ENCODE measurements at places on chromosomes 16 and 17.

- no peak for DNase-seq
These were observed 1.9 kb downstream of the FOXL1 start for GRCh38 chr16:86580063-86580790.

DNA sequence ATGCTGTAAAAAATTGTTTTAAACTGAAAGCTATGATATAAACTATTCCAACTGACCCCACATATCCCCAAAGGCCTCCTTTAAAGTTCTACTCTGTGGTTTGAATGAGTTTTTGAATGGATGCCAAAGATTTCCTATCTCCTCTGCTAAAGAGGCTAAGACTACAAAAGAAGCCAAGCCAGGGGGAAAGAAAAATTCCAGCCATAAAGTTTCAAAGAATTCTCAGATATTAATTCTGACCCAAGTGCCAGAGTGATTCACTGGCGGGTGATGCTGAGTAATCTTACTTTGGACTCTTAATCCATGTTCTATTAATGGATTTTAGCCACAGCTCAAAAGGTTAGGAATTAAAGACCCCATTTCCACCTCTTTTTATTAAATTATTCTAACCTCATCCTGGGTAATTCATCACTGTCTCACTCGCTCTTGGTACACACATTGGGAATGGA lies 60.7 kb downstream of the HS3ST3A1 start:
- no peak for DNase-seq

- DNase-seq, result no peak
These were observed 20.7 kb upstream of the CCL5 start for GRCh38 chr17:35900708-35901480.

DNA sequence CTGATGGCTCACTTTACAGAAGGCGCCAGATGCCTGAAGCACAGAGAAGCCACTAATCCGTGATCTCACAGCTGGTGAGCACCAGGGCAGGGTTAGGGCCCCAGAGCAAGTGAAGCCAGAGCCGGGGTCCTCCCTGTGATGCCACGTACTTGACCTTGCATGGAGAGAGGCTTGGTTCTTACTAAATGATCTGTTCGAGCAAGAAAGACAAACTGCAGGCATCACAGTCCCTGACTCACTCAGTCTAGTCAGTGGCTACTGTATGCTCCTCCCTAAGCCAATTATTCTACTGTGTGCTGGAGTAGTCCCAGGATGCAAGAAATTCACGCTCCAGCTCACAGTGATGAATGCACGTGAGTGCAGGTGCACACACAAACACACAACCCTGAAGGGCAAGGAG lies 55.4 kb downstream of the SDK2 start:
- no peak for DNase-seq

DNA sequence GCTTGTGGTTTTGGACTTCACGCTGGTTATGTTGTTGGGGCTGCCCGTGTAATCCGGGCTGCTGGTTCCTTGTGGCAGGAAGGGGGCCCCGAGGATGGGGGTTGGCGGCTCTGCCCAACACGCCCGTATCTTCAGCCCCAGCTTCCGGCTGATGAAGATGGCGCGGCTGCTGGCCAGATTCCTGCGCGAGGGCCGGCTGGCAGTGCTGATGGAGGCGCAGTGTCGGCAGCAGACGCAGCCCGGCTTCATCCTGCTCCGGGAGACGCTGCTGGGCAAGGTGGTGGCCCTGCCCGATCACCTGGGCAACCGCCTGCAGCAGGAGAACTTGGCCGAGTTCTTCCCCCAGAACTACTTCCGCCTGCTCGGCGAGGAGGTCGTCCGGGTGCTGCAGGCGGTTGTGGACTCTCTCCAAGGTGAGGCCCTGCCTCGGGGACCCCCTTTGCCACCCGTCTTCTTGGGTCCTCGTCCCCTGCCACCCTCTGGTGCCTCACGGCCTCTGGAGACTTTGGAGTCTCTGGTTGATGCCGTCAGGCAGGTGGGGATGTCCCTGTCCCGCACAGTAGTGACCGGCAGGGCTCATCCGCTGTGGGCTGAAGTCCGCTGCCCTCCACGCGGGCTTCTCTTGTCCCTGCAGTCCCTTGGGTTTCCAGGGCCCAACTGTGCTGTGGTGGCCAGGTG lies 2.2 kb downstream of the TELO2 start:
- no peak for DNase-seq

GRCh38 chr17:55420776-55421178 lies 858 bp downstream of the MMD start:
- DNase-seq, result no peak

- no peak for DNase-seq
These were observed 1951.0 kb downstream of the TP53TG3F start for GRCh38 chr16:35410438-35410837.

GRCh38 chr16:1221628-1222552 lies 3.2 kb downstream of the TPSG1 start:
- no peak for DNase-seq

DNA sequence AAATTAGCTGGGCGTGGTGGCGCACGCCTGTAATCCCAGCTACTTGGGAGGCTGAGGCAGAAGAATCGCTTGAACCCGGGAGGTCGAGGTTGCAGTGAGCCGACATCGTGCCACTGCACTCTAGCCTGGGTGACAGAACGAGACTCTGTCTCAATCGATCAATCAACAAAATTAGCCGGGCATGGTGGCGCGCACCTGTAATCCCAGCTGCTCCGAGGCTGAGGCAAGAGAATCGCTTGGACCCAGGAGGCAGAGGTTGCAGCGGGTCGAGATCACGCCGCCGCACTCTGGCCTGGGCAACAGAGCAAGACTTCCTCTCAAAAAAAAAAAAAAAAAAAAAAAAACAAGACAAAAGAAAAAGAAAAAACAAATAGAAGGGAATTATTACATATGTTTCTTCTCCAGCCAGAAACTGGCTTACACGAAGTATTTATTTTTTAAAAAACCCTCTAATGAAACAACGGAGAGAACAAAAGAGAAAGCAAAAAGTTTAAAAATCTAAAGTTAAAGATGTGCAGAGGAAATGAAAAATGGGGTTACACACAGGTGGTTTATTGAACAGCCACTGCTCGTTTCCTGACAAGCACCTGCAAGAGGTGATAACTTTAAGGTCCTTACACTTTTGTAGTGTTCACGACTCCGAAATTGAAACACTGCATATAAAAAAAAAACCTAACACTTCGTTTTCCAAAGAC lies 1.4 kb downstream of the SYNRG start:
- no peak for DNase-seq

DNA sequence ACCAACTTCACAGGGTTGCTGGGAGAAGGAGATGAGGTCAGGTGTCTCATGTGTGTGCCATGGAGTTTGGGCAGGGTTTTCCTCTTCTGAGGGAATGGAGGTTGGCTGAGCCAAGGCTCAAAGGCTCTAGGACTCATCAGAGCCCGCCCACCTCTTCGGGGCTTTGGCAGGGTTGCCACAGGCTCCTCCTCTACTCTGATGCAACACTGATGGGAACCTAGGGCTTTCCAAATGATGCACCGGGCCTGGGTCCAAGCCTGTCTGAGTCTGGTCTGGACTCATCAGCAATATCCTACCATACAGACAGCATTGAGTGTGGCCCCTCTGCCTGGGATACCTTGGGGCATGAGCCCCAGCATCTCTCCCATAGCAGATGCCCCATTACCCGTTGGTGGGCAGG lies 59.5 kb upstream of the LHX1 start:
- DNase-seq, result no peak

DNA sequence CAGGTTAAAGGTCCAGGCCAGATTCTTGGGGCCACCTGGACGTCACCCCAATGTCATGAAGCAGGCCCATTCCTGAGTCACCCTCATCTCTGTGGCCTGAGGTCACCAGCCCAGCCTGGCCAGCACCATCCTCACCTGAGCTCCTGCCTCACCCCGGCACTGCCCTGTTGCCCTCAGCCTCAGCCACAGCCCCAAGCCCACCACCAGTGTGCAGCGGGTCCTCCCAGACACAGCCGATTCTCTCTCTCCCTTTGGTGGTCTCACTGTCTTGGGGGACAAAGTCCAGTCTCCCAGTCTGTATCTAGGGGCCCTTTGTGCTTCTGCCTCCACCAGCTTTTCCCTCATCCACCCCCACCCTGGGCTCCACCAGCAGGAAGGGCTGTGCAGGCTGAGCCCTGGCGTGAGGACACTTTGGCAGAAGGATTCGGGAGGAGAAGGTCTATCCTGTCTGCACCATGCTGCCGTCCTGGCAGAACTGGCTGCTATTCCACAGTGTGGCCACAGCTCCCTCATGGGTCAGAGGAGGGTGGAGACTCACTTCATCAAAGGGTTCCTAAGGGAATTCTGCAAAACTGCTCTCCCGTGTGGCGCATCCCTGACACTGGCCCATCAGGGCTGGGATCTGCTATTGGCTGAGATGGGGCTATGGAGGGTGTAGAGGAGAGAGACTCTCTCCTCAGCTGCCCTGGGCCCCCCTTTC lies 64.3 kb downstream of the PRMT7 start:
- no peak for DNase-seq

GRCh38 chr16:79997257-79997656 lies 396.7 kb upstream of the MAF start:
- no peak for DNase-seq

GRCh38 chr17:39107155-39107554 lies 44.3 kb downstream of the PLXDC1 start:
- no peak for DNase-seq

- DNase-seq, result no peak
These were observed 11.8 kb upstream of the CIBAR2 start for GRCh38 chr16:85123891-85124635.

DNA sequence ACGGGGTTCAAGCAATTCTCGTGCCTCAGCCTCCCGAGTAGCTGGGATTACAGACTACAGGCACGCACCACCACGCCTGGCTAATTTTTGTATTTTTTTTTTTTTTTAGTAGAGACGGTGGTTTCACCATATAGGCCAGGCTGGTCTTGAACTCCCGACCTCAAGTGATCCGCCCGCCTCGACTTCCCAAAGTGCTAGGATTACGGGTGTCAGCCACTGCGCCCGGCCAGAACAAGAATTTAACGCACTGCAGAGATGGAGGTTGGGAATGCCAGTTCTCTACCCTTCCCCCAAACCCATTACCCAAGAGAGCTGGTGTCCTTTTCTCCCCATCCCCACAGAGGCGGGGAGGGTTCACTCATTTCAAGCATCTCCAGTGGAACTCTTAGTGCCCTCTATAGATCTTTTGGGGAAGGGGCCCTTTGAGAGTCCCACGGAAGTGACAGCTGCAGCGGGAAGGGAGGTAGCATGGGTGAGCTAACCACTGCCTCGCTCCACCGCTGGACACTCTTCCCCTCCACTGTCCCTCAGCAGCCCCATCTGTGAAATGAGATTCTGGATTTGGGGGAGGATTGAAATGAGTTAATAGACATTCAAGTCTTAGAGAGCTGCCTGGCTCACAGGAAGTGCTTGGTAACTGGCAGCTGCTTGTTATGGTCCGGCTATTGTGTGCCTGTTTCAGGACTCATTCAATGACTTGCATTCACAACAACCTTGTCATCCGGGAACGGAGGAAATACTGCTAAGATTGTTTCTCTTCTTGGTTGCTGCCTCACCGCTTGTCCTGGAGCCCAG lies 3.5 kb upstream of the UBALD2 start:
- DNase-seq, result no peak

GRCh38 chr17:4953451-4953961 lies 2.6 kb downstream of the ENO3 start:
- no peak for DNase-seq

DNA sequence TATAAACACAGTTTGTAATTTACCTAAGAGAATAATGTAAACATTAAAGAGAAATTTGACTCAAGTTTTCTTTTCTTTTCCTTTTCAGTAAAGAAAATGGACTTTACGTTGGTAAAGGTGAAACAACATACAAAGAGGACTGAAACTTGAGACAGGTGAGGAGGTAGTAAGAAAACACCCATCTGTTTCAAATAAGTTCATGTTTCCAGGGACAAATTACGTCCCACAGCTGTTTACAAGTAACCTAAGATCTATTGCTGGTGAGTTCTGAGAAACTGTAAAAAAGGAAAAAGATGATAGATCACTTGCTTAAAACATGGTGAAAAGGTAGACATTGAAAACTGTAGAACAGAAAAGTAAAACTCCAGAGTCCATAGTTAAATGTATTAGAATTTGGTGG lies 4.8 kb upstream of the ABCA5 start:
- no peak for DNase-seq

GRCh38 chr17:49941427-49941826 lies 27.6 kb upstream of the DLX4 start:
- no peak for DNase-seq

- no peak for DNase-seq
These were observed 444.0 kb downstream of the HS3ST3B1 start for GRCh38 chr17:14744761-14745473.

GRCh38 chr16:68479271-68479670 lies 31.0 kb upstream of the SMPD3 start:
- no peak for DNase-seq

GRCh38 chr16:58048494-58049231 lies 23.1 kb downstream of the MMP15 start:
- no peak for DNase-seq

DNA sequence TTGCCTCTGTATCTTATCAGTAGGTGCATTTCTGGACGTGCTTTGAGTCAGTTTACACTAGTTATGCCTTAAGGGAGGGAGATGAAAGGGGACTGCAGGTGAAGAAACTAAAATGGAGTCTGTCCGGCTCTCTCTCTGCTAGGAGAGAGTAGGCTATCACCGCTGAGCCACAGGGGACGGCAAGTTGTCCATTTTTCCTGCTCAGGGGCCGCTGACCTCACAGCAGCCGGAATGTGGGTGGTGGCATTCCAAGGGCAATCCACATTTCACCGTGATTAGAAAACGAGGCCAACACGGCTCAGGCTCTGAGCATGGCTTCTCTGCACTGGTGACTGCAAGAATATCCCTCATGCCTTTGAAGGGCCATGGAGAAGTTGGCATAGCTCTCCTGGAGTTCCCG lies 19.0 kb upstream of the KLHDC4 start:
- no peak for DNase-seq

DNA sequence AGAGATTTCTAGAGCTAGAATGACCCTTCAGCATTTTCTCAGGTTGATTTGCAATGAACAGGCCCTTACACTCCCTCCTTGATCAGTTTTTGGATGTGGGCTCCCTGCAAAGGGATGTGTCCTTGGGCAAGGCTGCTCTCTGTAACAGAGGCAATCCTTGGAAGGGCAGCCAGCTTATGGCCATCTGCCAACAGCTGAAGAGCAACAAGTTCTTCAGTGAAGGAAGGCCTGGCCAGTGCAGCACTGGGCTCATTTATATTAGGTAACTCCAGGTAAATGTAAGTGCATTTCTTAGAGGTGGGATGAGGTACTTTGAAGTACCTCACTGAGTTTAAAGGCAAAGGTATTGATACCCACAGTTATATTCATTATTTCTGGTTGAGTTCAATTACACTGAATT lies 114.3 kb upstream of the KCNJ16 start:
- DNase-seq, result no peak

DNA sequence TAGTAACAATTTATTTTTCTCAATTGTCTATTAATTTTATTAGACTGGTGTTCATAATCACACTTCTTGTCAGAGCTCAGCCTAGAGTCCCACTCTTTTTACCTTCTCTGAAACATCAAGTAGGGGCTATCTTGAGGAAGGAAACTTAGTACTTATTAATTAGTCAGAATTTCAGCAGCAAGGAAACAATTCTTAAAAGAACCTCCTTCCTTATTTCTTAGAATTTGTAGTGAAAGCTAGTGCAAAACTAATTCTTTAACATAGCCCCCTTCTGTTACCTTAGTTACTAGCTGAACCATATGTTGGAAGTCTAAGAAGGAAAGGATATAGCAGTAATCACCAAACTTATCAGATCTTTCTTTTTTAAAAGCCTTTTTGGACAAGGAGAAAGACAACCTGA lies 35.2 kb downstream of the MAP2K4 start:
- no peak for DNase-seq
